ENCODE measurements at places on chromosomes 1 and 21.

GRCh38 chr1:234943836-234944402 is 184.7 kb downstream of the TOMM20 start:
- DNase-seq: no peak

DNA sequence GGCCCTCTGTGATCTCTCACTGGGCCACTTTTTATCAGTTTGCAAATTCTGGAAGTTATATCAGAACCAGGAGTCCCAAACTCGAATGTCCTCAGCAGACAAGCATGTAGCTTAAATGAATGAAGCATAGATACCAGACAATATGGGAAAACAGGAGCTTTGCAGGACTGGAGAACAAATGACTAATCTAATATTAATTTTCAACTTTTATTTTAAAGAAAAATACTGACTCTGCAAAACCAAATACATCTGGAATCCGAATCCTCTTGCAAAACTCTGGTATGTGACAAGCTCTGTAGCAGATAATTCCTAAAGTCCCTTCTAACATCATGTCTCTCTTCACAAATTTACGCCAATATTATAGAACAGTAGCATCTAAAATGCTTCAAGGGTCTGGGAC is 427.4 kb downstream of the TTLL7 start:
- DNase-seq: no peak

GRCh38 chr1:27710574-27710973 is 15.2 kb upstream of the FAM76A start:
- no peak for DNase-seq

GRCh38 chr1:221672239-221672645 is 69.6 kb downstream of the DUSP10 start:
- DNase-seq: no peak

DNA sequence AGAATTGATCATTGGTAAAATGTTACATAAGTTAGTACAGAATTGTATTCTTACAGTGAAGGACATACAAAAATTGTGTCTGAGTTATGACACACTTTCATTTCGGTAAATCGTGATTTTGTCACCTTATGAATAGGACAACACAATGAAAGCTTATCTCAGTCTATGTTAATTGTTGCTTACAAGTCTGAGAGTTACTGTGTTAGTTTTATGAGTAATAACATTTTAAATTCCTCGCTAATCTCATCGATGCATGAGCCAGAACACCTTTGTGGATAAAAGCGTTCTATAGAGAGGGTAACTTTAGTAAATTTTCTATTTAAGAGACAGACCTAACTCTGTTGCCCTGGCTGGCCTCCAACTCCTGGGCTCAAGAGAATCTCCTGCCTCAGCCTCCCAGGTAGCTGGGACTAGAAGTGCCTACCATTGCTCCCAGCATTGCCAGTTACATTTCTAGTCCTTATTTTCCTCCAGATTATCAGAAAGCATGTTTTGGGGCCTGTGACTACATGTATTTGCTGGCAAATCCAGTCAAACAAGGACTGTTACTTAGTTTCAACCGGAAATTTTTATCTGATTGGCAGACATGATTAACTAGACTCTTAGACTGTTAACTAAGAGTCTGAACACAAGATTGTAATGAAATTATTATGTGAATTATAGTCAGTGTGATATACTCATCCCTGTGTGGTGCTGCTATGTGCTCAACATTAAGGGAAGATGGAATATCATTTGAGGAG is 3.0 kb downstream of the PRRC2C start:
- no peak for DNase-seq

DNA sequence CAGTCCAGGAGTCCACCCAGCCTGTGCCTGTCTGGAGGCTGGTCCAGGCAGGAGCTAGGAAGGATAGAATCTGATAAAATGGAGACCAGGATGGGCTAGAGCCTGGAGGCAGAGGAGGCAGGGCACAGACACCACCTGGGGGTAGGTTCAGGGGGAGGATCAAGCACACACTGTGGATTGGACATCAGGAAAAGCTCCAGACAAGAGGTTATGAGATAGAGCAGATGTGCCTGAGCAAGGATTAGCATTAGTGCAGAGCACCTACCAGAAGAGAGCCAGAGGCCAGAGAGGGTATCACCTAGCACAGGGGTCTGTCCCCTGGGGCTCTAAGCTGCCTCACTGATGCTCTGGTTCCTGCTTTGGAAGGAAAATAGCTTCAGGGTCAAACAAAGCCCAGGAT is 216.7 kb upstream of the ZC3H12A start:
- no peak for DNase-seq

- no peak for DNase-seq
Measured at GRCh38 chr1:78483903-78484302, 6.9 kb upstream of the PTGFR start.

DNA sequence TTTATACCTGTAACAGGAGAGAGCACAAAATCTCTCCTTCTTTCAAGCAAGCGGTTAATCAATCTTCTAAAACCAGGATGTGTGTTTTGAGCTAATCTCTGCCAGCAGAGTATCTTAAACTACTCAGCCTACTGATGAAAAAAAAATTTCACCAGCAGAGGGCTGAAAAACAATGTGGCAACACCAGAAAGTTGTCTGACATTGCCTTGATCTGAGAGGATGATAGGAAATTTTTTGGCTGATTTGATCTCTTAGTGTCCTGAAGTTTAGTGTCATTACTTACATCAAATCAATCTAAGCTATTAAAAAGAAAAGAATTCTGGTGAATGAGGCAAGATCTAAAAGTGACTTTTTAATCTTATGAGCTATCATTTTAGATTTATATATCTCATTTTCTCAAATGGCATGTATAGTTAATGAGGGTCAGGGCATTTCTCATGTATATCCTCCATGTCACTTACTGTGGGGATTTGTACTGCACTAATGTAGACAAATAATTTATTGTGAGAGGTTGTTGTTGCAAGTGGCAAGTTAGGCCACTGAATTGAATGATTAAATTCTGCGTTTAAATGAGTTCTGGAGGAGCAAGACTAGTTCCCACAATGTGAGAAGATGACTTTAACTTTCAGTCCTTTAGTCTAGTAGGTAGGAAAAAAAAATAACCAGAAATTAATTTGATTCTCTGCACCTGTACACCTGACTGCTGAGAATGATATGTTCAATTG is 10.9 kb downstream of the ADAMTS1 start:
- no peak for DNase-seq

DNA sequence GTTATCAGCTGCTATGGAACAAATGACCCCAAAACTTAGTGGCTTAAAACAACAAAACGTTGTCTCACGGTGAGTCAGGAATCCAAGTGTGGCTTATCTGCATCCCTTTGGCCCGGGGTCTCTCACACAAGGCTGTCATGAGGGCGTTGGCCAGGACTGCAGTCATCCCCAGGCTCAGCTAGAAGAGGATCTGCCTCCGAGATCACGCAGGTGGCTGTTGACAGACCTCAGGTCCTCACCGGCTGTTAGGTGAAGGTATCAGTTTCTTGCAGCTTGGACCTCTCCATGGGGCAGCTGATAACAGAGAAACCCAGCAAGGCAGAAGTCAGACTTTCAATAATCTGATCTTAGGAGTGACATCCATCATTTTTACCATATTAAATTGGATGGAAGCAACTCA is 52.7 kb upstream of the SYT6 start:
- DNase-seq: no peak

DNA sequence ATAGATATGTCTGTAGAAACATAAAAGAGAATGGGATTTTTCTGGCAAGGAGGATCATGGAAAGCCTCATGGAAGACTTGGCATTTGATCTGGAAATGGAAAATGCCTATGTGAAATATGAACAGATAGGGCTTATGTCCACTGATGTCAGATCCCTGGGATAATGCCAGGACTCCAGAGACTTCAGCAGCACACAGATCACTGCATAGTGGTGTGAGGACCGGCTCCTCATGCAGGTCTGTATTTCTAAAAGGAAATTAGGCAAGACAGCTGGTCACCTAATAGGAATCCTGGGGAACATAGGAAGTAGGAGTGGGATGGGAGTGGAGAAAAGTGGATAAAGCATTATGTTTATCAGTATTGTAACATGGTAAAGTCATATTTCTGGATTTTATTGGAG is 56.8 kb upstream of the IPO9 start:
- DNase-seq: no peak

DNA sequence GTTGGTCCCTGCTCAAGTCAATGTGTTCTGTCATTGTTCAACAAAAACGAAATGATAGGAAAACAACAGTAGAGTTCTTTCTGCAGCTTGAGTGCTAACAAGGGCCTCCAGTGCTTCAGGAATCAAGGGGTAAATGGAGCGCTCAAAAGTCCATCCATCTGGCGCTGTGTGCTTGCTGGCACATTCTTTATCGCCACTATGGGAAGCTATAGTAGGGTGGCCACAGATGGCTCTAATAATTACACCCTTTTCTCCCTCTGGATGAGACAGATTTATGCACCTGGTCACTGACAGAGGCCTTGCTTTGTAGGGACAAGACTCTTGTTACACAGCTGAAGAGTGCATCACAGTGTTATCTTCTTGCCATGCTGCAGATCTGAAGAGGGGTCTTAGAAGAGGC is 136.0 kb downstream of the GDAP2 start:
- DNase-seq: no peak

GRCh38 chr1:230278376-230278775 is 147.8 kb downstream of the PGBD5 start:
- DNase-seq: no peak

DNA sequence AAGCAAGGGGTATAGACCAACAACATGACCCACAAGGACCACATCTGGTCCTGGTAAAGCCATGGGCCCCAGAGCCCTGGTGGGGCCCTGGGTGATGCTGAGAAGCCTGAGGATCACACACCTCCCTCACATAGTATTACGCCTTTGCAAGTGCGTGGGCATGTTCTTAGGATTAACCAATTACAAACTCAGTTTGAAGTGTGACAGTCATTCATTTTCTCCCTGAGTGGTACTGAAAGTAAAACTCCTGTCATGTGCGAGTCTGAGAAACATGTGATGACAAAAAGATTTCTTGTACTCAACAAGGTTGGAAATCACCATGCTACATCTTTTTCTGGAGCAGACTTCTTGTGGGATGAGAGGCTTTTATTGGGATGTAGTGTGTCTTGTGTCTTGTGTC is 315.3 kb upstream of the DUSP10 start:
- DNase-seq: no peak

GRCh38 chr21:31218830-31219608 is 125.0 kb downstream of the TIAM1 start:
- DNase-seq: no peak

- no peak for DNase-seq
Measured at GRCh38 chr1:30650038-30650967, 73.1 kb downstream of the MATN1 start.

GRCh38 chr1:15584489-15585363 is at the start of gene AGMAT:
TSS of gene AGMAT (minus strand) at chr1:15585051. CDS start at chr1:15584967, 84 bp downstream.
- DNase-seq: peak; percentile 74

- DNase-seq: peak; percentile 75
Measured at GRCh38 chr1:110780600-110781484, 92.1 kb upstream of the CD53 start.

DNA sequence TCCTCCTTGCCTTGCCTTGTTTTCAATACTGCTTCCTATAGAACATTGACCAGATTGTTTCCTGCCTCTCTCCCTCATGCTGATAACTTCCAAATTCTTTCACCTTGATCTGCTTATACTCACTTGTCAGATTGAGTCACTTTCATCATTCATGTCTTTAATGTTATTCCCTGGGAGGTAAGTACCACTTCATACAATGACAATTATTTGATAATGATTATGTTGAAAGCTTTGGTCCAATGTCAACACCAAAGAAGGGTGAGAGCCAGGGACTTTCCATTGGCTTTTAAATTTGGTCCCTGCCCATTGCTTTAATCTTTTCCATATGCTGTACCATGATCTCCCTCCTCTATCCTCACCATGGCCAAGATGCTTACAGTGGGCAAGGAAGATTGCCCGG is 137.4 kb downstream of the SYT2 start:
- no peak for DNase-seq

- no peak for DNase-seq
Measured at GRCh38 chr1:31432592-31433395, 19.8 kb downstream of the SERINC2 start.

DNA sequence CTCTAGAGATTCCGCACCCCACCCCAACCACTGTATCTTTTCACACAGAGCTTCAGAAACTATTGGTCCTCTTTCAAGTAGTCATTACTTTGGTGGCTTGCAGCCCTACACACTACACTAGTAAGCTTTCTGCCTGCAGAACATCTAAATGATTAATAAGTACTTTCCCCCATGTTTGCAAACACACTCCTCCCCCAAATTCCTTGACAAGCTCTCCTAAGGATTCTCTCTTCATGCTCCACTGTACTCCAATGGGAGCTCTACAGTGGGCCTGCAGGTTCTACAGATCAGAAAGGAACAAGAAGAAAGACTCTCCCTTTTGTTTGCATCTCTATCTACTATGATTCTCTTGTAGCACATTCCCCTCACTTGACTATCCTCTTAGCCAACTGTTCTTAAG is 16.3 kb upstream of the NUF2 start:
- DNase-seq: no peak

DNA sequence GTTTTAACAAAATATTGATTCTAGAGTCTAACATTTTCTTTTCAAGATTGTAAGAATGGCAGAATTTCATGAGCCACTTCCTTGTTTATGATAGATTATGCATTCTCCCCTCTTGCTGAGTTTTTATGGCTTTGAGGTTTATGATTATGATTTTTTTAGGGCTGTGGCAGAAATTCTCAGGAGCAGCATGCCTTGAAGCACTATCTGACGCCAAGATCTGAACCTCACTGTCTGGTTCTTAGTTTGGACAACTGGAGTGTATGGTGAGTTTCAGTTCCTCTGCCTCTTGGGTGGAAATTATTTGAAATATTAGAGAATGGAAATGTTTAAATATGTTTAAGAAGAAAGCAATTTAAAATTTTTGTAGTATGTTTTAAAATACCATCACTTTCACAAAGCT is 10.2 kb downstream of the USP16 start:
- no peak for DNase-seq

DNA sequence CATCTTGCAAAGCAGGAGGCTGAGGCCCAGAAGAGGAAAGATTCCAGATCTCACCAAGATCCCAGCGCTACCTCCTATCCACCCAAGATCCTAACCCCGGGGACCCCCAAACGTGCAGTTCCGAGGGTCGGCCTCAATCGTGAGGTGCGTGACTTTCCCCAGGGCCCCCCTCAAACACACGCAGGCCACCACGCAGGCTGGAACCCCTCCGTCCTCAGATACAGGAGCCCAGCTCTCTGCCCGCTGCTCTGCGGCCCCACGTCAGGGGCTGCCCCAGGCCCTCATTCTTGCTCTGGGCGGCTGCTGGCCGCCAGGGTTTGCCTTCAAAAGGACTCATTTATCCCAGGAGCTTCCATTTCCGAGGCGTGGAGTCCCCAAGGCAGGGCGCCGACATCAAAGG is 39.9 kb downstream of the KRTAP10-1 start:
- no peak for DNase-seq

GRCh38 chr1:244163861-244164510 is 112.9 kb downstream of the ZBTB18 start:
- no peak for DNase-seq

GRCh38 chr1:110053552-110054428 is 16.7 kb downstream of the ALX3 start:
- no peak for DNase-seq

Measured in type B pancreatic cell (in vitro differentiated cells).